SIG-M5 (cell line): ENCODE measurements at places on chromosomes 5 and 9.

DNA sequence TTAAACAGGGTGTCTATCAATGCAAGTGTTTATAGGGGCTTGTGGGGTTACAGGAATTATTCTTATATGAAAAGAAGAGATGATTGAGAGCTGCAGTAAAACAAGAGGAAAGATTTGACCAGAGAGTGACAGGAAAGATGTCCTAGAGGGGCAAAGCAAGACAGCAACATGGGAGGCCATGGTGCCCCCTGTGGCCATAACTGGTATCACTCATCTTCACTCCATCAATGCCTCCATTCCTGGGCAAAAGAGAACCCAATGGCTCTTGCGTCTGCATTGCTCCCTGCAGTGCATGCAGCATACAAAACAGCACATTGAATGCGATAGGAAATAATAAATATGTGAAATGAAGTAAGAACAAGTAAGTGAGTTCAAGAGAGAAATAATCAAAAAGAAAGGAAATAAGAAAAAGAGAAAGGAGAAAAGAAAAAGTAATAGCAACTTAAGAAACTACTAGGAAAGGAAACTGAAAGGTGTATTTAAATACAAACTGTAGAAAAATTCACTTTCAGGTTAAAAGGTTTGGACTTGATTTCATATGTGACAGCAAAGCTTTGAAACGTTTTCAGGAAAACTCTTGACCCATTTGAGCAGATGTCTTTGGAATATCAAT, 206.6 kb downstream of the SEMA5A start:
- DNase-seq: no peak

DNA sequence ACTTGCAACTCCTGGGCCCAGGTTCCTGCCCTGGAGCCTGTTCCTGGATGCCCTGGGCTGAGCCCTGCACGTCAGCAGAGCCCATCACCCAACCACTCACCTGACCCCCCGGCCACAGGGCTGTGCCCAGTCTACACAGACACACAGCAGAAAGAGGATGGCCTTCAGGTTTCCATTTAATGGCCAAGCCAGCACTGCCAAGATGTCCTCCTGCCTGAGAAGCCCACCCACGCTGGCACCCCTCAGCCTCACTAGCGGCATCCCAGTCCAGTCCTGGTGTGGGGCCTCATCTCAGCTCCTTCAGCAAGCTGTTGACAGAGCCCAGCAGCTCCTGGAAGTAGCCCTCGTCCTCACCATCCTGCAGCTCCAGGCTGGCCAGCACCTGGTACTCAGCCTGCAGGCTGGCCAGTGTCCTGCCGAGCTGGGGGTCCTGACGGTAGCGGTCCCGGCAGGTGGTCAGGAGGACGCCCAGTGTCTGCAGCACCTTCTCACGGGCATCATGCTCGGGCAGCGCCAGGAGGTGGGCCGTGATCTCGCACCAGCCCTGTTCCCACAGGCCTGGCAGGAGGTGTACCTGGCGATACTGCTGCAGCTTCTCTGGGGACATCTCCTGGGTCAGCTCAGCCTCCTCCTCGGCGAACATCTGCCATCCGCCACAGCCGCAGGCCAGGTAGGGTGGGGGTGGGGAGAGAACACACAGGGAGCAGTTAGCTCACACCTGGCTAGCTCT, 71.9 kb upstream of the LRRTM2 start:
- no peak for DNase-seq

DNA sequence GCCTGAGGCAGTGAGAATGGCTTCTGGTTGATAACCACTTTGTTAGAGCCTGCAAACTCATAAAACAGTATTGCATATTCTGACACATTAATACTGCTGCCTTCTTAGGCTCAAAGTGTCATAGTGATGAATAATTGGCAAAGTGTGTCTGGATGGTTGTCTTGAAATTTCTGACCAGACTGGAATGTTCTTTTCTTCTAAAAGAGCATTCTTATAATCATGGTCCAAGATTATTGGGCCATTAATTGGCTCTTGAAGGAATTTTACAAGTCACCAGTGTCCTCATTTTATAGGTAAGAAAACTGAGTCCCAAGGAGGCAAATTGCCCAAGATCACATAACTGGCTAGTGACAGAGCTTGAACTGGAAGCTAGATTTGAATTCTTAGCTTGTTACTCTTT, 111.7 kb downstream of the PCSK1 start:
- no peak for DNase-seq

GRCh38 chr9:26033336-26033735, 355.1 kb upstream of the TUSC1 start:
- DNase-seq: no peak

DNA sequence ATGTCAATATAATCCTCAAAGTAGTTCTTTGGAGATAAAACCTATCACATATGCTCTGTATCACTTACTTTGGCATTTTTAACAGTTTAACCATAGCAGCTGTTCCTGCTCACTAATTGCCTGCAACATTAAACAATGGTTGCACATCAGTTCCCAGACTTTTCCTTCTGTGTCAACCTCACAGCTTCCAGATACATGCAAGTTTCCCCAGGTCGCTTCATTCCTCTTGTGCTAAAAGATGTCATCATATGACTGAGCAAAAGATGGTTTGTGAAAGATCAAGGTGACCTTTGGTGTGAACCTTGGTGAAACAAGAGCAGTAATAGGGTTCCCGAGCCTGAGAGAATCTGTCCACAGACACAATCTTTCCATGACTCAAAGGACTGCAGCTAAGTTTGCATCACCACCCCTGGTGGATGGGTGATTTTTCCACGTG, 500.4 kb upstream of the PAPPA start:
- no peak for DNase-seq

DNA sequence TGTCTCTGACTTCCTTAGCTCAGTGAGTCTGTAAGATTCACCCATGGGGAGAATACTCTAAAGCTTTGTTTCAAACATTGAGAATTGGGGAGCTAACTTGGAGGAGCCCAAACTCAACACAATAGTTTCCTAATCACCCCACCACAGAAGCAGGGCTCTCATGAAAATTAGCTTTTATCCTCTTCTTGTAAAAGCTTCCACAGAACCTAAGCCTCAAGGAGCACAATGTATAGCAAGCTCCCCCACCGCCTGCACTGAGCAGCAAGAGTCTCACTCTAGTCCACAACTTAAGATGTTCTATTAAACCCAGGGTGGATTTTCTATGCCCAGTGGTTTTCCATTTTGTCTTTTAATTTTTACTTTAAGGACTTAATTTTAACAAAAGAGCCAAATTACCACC, 48.9 kb upstream of the GRHPR start:
- no peak for DNase-seq

GRCh38 chr5:5813441-5813840, 391.0 kb downstream of the ICE1 start:
- DNase-seq: no peak

GRCh38 chr5:112018846-112019245, 261.9 kb upstream of the NREP start:
- DNase-seq: no peak

DNA sequence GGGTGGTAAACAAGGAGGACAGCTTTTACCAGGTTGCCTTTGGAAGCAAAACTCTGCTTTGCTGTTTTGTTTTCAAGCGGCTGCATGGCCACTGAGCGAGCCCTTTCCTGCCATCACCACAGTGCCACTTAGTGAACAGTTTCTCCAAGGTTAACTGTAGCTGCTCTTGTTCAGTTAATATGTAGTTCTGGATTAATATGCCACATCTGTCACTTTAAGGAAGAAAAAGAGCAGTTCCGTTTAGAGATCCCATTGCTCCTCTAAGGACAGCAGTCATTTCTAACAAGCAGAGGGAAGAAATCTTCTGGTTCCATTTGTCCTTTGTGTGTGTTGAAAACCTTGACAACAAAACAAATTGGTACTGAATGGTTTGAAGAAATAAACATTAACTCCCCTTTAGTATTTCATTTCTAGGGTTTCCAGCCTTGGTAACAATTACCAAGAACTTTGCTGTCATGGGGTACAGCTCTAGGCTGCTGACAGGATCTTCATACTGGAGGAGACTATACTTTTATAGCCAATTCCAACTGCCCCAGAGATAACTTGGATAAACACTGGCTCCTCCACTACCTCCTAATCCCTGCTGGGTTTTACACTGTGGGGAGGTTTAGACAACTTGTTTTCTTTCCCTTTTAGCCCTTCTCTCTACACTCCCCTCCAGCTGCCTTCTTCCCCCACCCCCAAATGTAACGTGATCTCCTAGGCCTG, 10.3 kb upstream of the ABL1 start:
- no peak for DNase-seq

- DNase-seq: no peak
Measured at GRCh38 chr9:13351778-13352386, 72.4 kb upstream of the MPDZ start.

GRCh38 chr9:2967766-2968165, 123.9 kb upstream of the PUM3 start:
- no peak for DNase-seq

- DNase-seq: no peak
Measured at GRCh38 chr5:1952021-1952420, 69.3 kb upstream of the IRX4 start.

DNA sequence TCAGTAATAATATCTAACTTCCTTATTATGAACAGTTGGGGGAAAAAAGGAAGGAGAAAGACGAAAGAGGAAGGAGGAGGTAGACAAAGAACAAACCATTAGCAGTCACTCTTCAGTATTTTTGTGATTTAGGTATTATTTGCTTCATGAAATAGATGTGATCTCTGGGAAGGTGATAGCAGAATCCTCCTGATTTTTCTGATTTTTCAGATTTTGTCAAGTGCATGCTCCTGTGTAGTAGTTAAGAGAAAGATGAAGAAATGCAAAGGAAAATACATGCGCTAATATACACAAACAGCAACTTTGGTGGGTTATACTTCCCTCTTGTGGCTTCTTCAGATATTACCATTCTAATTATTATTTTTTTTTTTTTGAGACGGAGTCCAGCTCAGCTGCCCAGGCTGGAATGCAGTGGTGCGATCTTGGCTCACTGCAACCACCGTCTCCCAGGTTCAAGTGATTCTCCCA, 31.6 kb downstream of the LMNB1 start:
- DNase-seq: peak; percentile 43

DNA sequence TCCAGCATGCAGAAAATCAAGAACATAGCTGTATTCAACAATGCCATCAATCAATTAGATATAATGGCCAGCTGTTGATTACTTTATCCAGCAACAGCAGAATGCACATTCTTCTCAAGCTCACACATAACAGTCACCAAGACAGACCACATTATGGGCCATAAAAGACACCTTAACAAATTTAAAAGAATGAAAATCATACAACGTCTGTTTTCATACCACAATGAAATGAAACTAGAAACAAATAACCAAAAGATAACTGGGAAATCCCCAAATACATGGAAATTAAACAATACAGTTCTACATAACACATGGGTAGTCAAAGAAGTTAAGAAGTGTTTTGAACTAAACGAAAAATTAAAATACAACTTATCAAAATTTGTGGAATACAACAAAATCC, 130.9 kb upstream of the GNA14 start:
- no peak for DNase-seq

GRCh38 chr5:10858945-10859344, 97.9 kb upstream of the DAP start:
- DNase-seq: no peak

GRCh38 chr5:122408592-122409224, 96.7 kb downstream of the SNCAIP start:
- no peak for DNase-seq

- no peak for DNase-seq
Measured at GRCh38 chr5:171409164-171410136, 10.0 kb upstream of the FGF18 start.

DNA sequence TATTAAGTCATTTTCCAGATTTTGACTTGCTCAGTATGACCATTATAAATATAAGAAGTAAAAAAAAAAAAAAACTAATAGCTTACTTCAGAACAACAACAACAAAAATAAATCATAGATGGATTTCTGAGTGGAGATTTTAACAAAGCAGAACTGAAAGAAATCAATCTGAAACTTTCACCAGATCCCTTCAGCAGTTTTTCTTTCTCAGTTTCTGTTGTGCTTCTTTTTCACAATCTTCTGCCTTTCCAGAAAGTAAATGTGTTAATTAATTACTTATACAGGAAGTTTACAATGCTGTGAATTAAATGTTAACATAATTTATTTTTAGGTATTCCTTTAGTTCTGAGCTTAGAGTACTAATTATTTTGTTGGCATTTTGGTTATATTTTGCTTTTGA, 73.5 kb downstream of the CHSY3 start:
- DNase-seq: no peak

DNA sequence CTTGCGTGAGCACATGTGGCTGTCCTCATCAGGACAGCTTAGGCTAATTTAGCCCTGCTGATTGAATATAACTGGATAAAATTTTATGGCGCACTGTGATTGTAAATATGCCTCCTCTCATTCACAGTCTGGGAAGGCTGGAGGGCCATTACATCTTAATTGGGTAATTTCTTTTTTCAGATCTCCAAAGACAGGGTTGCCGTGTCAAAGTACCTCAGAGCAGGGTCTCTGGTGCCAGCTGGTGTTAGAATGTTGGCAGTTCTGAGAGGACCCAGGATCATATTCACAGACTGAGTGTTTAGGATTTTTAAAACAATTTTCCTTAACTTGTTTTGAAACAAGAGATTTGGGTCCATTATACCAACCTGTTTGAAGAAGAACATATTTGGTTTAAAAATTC, 455.7 kb upstream of the TLE4 start:
- DNase-seq: no peak

DNA sequence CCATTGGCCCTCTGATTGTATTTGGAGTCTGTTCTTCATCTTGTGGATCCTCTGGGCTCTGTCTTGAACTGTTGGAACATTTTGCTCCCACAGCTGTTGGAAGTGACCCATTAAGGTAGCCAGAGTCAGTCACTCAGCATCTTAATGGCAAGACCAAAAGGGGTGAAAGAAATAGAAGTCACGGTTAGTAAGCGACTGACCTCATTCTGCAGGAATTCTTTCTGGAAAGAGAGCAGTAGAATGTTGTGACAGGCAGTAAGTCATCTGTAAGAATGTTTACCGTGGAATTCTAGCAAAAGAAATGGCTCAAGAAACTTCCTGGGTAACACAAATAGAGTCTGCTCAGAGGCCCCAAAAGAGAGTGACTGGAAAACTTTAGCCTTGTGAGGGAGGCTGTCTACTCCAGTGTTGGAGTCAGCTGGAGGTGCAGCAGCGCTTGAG, 28.6 kb upstream of the TNC start:
- DNase-seq: no peak

- no peak for DNase-seq
Measured at GRCh38 chr5:180350711-180351465, 2.2 kb downstream of the GFPT2 start.

DNA sequence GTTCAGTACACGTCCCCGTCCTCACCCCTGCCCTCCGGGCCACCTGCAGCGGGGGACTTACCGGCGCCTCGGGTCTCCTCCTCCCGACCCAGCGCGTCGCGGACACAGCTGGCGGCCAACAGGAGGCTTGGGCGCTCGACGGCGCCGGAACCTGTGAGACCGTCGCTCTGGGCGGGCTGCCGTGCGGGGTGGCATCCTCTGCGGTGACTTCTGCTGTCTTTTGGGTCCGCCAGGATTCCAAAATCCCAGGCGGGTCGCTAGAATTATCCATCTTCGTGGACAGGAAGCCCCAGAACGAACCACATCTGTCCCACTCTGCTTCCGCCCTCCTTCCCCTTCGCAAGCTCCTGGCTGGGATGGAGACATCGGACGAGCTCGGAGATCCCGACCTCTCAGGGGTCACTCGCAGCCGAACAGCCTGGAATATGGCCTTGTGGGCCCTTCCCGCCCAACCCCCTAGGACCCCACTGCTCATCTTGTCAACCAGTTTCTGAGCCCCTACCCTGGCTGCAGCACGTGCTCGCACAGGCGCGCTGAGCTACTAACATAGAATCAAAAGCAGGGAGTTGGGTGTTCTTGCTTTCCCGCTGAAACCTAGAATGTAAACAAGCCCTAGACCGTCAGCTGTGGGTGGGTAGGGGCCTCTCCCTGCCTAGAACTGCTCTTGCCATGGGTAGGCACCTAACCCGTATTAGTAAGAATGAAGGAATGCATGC, 947 bp upstream of the MARCHF3 start:
- no peak for DNase-seq
